ENCODE measurements at places on chromosomes 6 and 20.

DNA sequence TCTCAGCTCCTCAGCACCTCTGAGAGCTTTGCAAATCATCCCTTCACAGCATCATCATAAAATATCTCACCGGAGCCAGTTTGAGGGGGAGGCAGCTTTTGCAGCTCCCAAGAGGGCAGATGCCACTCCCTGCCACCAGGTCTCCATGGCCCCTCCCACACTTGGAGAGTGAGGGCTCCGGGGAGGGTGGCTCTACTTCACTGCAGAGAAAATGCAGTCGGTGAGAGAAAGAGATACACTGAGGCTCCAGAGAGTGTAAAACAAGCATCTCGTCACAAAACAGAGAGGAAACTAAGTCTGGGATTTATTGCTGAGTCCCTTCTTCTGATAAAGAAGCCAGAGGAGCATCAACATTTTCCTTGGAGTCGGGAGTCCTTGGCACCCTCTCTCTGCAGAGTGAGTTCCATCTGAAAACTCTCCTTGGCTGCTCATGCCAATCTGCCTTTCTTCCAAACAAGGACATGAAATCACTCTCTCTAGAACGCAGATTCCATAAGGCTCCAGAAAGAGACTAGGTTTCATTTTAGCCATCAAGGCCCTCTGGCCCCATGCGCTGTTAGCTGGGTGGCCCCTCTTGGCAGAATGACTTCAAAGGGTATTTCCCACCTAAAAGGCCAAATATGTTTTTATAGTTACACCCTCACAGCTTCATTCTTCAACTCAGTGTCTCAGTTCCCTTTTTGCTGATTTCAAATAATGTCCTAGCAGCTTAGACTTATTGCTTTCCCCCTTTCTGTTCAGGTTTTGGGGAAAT is 70.6 kb upstream of the F13A1 start:
- no peak for DNase-seq

GRCh38 chr20:57802765-57803507 is 93.1 kb upstream of the PMEPA1 start:
- no peak for DNase-seq

- no peak for DNase-seq
Observed at GRCh38 chr6:150086026-150086425, 17.1 kb upstream of the ULBP3 start.

- no peak for DNase-seq
Observed at GRCh38 chr6:8736156-8736895, 301.0 kb upstream of the SLC35B3 start.

DNA sequence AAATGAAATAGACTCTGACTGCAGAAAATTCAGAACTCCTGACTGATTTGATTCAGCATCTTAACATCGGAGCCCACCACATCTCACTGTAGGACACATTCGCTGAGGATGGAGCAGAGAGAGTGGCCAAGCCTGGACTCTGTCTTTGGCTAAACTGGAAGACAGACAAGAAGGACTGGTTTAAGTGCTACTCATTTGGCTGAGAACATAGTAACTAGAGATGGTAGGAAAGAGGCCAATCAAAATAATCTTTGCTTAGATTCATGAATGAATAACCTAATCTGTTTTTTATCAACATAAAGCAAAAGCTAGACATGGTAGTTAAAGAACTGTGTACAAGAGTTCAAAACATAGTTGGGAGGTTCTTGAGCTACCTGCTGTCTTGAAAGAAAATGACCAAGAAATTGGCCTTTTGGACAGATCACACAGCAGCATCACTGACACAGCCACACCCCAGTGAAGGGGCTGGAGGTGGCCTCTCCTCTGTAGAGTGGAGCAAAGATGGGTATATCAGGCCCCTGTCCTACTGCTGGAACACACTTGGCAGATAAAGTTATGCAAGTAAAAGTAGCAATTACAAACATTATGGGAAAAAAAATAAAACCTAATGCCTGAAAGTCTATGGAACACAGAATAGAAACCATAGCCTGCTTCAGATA is 87.1 kb upstream of the NT5E start:
- no peak for DNase-seq

- no peak for DNase-seq
Observed at GRCh38 chr6:138296786-138297185, 78.5 kb upstream of the PBOV1 start.

- DNase-seq = no peak
Observed at GRCh38 chr6:80250391-80250997, 144.0 kb downstream of the BCKDHB start.

DNA sequence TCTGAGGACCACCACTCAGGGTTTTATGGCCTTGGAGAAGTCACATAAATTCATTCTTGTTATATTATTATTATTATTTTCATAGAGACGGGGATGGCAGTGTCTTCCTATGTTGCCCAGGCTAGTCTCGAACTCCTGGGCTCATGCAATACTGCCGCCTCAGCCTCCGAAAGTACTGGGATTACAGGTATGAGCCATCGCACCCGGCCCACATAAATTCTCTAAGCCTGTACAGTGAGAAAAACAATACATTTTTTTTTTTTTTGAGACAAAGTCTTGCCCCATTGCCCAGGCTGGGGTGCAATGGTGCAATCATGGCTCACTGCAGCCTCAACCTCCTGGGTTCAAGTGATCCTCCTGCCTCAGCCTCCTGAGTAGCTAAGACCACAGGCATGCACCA is 753 bp upstream of the FASTKD5 start:
- DNase-seq = no peak

DNA sequence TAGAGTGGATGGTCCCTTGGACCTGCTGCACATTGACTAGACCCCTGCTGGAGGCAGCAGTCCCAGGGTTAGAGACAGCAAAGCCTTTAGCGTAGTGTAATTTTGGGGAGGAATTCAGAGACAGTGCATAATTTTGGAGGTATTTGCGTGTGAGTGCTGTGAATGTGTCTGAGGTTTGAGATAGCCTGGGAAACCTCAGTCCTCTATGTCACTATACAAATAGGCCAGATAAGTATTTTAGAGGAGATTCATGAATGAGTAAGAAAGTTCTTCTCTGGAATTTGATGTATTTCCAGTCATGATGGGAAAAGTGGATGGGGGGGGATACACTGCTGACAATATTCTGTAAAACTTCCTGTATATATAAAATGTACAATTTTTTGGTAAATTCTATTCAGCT is 25.8 kb upstream of the MTRF1L start:
- DNase-seq = peak; percentile 9

- DNase-seq = no peak
Observed at GRCh38 chr6:166245148-166245547, 63.0 kb downstream of the PRR18 start.

DNA sequence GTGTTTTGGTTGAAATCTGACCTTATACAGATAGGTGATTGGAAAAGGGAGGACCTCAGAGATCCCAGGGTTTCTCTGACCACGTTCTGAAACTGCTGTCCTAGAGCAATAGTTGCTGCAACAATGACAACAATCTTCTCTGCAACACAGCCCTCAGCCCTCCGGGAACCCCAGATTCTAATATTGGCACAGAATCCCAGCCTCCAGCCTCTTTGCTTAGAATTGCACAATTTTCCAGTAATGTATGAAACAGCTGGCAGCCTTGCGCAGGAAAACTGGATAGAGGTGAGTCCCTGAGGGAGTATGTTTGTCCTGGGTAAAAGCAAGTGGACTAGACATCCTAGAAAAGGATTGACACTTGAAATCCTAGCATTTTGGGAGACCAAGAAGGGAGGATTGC is 30.4 kb upstream of the PNRC1 start:
- DNase-seq = peak; percentile 47

- peak; percentile 68 for DNase-seq
Observed at GRCh38 chr6:148342350-148343046, at the start of gene SASH1. SASH1 (plus strand) TSS chr6:148342838; CDS start chr6:148343068, 230 bp downstream.

- DNase-seq = no peak
Observed at GRCh38 chr20:58202044-58202443, 26.4 kb downstream of the ANKRD60 start.

- no peak for DNase-seq
Observed at GRCh38 chr20:16641511-16642023, 68.3 kb upstream of the KIF16B start.

DNA sequence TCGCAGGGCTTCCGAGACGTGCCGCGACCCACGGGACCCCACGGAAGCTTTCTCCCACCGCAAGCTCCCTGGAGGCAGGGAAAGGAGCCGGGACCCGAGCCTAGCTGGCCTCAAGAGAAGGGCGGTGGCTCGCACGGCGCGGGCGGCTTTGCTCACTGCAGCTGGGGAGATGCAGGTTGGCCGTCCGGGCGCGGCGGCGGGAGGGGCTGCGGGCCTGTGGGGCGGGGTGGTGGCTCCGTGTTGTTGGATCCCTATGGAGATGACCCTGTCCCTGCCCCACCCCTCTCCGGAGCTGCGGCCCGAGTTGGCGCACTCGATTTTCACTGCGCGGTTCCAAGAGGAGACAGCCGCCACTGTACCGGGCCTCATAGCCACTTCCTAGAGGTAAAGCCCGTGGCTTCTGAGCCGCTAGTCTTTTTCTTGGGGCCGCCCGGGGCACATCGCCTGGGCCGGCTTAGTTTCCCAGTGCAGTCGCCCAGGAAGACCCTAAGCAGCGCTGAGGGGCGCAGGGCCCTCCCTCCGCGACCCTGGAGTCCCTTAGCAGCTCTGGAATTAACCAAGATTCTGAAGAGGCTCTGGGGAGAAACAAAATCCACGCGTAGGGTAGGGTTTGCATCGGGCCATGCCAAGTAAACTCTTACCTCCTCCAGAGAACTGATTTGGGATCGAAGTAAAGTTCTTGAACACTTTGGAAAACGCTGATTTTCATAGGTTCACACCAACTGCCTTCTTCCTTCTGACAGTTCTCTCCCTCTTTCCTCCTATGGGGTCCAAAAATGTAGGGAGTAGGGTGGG is at the start of gene ECT2L:
Gene ECT2L (plus strand): TSS at position 279 of the 795 bp plus-strand sequence. CDS start 17,188 bp downstream, outside the sequence.
- DNase-seq = peak; percentile 89

GRCh38 chr6:8860671-8861070 is 425.3 kb upstream of the SLC35B3 start:
- no peak for DNase-seq

GRCh38 chr20:32985596-32985995 is 18.6 kb downstream of the SUN5 start:
- no peak for DNase-seq

- DNase-seq = no peak
Observed at GRCh38 chr6:37934276-37934675, 114.7 kb downstream of the ZFAND3 start.

DNA sequence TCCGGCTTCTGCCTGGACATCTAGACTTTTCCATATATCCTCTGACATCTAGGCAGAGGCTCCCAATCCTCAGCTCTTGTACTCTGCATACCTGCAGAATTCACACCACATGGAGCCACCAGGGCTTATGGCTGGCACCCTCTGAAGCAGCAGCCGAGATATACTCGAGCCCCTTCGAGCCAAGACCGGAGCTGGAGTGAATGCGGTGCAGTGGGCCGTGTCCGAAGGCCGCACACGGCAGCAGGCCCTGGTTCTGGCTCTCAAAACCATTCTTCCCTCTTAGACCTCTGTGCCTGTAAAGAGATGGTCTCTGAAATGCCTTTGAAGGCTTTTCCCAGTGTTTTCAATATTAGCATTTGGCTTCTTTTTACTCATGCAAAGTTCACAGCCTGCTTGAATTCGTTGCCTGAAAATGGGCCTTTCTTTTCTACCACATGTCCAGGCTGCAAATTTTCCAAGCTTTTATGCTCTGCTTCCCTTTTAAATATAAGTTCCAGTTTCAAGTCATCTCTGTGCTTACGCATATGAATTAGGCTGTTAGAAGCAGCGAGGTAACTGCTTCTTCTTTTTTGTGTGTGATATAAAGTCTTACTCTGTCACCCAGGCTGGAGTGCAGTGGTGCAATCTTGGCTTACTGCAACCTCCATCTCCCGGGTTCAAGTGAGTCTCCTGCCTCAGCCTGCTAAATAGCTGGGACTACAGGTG is 3.8 kb upstream of the SIRPB1 start:
- no peak for DNase-seq

DNA sequence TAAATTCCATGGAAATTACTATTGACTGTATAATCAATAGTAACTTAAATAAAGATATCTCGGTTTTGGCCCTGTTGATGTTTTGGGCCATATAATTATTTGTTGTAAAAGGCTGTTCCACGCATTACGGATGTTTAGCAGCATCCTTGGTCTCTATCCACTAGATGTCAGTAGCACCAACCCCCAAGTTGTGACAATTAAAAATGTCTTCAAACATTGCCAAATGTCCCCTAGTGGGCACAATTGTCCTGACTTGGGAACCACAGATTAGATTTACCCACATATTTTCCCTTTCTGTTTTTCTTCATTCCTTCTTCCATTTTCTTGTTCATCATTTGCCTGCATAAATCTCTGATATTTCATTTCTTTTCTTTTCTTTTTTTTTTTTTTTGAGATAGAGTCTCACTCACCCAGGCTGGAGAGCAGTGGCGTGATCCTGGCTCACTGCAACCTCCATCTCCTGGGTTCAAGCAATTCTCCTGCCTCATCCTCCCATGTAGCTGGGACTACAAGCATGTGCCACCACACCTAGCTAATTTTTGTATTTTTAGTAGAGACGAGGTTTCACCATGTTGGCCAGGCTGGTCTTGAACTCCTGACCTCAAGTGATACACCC is 13.6 kb upstream of the WFDC8 start:
- DNase-seq = peak; percentile 18

DNA sequence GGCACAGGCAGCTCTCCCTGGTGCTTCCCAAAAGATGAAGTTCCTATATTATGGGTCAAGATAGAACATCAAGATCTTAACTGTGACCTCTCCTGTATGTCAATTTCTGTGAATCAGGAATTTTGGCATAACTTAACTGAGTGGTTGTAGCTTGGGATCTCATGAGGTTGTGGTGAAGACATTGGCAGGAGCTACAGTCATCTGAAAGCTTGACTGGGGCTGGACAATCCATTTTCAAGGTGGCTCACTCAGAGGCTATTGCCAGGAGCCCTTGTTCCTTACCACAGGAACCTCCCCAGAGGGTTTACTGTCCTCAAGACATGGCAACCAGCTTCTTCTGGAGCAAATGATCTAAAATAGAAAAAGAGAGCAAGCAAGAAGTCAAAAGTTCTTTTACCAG is 252.2 kb downstream of the ADGB start:
- DNase-seq = no peak

- DNase-seq = no peak
Observed at GRCh38 chr6:167703347-167703746, 123.4 kb upstream of the AFDN start.

- peak; percentile 67 for DNase-seq
Observed at GRCh38 chr20:50054626-50055511, 58.1 kb downstream of the UBE2V1 start.

DNA sequence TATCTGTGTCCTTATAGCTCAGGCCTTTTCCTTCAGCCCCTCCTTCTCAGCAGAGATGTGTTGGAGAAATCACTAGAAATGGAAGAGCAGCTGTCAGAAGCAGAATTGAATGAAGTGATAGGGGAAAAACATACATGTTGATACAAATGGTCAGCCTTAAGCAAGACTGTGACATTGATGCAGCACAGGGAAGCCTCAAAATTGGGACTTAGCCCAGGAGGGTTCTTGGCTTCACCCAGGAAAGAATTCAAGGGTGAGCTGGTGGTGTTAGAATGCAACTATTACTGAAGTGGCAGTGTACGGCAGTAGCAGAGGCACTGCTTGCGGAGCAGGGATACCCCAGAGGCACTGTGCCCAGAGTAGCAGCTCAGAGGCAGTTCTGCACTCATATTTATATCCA is 8.0 kb upstream of the KIF16B start:
- no peak for DNase-seq

- no peak for DNase-seq
Observed at GRCh38 chr6:157056275-157056674, 267.0 kb downstream of the TMEM242 start.

- DNase-seq = no peak
Observed at GRCh38 chr20:4812641-4813075, 90.9 kb downstream of the PRND start.

Data from AG20443 (cell line).